ENCODE measurements at places on chromosomes 7 and 10.
A peak's percentile ranks its signal among the peaks of the same experiment; 100 is the strongest.

DNA sequence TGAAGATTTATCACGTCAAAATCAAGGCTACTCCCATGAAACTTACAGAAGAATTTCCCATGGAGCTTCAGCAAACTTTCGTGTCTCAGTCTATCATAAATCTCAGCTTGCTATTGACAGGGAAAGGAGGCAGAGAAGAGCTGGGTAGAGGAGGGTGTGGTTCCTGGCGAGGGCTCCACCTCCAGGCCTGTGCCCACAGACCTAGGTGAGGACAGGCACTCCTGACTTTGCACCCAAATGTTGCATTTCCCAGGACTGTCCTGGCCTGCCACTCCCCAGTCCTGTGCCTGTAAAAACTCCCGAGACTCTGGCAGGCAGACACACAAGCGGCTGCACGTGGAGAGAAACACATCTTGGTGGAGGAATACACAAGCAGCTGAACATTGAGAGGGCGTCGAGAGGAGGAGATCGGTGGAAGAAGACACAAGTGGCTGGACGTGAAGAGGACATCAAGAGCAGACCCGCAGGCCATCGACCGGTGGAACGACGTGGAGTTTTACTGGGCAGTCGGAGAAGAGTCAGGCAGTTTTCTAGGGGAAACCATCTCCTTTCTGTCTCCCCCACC, 145.1 kb downstream of the CTNNA3 start:
- DNase-seq = no peak

- DNase-seq = no peak
Observed at GRCh38 chr7:101877882-101878591, 60.6 kb downstream of the CUX1 start.

DNA sequence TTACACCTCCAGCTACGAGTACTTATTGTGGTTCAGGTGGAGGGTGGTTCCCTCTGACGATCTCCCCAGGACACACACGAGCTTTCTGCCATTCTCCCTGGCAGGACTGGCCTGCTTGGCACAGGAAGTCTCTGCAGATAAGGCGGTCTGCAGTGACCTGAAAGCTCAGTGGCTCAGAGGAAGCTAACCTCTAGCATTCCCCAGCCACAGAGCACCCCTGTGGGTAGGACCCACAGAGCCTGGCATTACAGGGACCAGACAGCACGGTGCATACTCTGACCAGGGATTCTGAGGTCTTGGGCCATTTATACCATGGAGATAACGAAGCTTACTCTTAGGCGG, 1.9 kb upstream of the GPR146 start:
- no peak for DNase-seq

DNA sequence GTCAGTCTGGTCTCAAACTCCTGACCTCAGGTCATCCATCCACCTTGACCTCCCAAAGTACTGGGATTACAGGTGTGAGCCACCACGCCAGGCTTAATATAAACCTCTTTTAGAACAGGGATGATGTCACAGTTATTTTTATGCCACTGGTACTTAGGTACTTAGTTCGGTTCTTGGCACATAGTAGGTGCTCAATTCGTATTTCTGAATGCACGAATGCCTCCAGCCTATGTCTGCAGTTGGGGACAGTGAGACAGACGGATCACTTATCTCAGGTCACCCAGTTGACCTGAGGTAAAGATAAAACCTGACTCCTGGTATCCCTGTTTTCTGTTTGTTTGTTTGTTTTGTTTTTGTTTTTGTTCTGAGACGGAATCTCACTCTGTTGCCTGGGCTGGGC, 6.1 kb upstream of the NAT16 start:
- no peak for DNase-seq

- no peak for DNase-seq
Observed at GRCh38 chr10:49284356-49284755, 14.6 kb upstream of the C10orf71 start.

DNA sequence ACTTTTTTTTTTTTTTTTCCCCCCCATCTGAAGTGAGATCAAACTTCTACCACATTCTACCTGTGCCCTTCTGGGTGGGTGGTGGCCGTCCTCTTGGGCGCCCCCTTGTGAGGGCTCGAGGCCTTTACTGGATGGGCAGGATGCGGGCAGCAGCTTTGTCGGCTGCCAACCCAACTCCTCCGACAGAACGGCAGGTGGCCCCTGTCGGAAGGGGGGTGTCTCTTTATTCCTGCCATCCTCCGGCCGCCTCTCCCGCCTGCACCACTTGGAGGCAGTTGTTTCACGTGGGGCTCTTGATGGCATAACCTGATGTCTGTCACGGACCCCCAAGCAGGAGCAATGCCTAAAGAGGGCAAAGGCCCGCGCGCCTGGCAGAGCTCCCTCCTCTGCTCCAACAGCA, 31.0 kb downstream of the AMZ1 start:
- no peak for DNase-seq

DNA sequence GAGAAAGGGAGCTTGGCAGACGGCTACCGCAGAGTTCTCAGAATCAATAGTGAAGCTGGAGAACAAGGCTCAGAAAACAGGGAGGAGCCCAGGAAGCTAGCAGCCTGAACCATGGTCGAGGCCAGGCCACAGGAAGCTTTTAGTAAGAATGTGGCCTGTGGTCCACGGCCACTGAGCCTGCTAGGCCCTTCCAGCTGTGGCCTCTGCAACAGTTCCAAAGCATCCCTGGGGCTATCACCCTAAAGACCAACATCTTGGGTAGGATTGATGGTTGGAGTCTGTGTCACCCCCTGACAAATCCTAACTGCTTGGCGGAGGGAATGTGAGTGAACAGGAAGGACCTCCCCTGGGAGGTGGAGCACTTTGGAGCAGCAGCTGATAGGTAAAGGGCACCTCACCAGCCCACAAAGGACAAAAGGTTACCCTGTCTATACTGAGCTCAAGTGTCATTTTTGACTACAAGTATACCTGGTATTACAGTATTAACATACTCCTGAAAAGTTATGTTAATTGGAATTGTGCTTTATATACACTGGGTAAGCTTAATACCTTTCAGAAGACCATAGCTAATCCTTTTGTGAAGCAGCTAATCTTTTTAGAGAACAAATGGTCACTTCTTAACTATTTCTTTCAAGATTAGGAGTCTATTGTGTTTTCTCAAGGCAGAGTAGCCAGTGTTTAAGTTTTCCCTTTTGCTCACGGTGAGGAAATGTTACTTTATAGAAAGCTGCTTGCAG, 18.7 kb downstream of the PTPRE start:
- DNase-seq = no peak

DNA sequence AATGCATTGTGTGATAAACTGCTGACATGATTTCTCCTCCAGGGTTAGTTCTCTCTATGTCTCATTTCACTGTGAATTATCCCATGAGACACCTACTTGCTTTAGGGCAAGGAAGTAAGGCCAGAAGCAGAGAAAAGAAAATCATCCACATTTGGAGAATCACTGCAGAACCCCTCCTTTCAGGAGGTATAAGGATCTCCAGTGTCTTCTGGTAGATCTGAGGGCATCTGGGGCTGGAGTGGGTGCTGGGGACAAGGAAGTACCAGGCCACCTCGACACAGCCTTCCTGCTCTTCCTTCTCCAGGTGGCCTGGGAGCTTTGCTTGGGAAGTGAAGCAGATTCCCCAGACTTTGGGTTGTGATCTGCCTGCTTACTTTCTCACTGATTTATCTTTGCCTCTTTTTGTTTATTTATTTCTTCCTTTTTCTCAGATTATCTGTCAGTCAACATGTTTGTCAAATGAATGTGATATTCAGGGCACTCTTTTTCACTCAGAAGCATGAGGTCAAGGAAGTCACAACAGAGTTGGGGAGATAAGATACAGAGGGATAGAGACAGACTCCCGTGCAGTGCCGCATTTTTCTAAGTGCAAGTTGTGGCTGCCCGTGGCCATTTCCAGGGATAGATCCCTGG, 12.4 kb upstream of the CAMK2G start:
- DNase-seq = no peak

DNA sequence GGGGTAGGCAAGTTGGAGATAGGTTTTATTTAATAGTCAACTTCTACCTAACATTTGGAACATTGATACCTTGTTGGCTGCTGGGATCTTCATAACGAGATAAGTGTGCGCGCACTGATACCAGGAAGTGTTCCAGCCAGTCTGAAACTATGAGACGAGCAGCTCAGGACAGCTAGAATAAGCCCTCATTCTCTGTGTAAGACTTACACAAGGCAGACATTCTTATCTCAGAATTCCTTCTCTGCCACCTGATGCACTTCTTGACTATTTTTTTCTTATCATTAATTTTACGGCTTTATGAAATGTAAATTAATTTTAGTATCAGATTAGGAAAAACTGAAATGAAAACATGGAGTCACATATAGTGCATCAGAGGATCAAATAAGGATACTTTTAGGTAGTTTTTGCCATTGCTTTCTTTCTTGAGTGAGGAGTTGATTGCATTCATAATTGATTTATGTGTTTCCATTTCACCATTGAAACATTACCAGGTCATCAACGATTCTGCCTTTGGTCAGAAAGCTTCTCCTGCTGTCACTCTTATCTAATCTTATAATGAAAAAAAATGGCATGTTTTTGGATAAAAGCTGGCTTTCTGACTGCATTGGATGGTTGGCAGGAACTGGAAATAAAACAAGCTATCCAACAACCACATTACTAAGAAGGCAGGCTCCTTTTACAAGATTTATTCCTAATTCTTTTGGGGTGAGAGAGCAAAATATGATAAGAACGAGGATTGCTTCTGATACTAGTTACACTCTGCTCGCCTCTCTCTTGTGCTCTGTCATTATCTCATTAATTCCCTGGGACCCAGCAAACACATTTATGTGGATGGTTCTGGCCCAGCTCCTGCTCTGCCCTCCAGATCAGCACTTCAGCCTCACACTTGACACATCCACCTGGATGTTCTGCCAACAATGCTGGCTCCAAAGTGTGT, 40.4 kb upstream of the ABCB5 start:
- DNase-seq = no peak

- DNase-seq = no peak
Observed at GRCh38 chr7:95589031-95589430, 7.3 kb downstream of the PDK4 start.

- no peak for DNase-seq
Observed at GRCh38 chr10:14141283-14141682, 189.4 kb downstream of the FRMD4A start.

- no peak for DNase-seq
Observed at GRCh38 chr10:79472951-79473350, 27.5 kb upstream of the ZCCHC24 start.

GRCh38 chr7:140048138-140048537, 14.6 kb downstream of the PARP12 start:
- DNase-seq = no peak

DNA sequence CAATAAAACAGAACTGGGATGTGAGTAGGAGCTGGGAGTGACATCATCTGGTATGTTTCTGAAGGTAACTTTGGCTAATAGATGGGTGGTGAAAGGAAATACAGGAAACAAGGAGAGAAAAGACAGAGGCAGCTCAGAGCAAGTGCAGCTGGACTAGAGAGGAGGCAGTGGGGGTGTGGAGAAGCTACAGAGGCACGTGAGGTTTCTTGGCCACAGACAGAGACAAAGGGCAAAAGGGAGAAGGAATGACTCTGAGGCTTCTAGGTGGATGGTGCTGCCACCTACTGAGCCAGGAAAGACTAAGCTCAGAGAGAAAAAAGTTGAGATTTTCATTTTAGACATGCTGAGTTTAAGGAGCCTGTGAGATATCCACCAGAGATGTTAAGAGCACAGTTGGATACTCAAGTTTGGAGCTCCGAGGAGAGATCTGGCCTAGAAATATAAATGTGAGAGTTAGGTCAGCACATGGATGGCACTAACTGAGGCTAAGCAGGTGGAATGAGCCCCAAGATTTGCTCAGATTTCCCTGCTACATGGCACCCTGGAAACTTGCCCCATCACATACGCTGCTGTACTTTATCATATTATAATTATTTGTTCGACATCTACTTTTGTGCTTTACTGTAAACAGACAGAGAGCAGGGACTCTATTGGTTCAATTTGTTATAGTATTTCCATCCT, 293.0 kb upstream of the IMMP2L start:
- DNase-seq = peak; percentile 12

GRCh38 chr7:139946533-139946932, 116.2 kb downstream of the PARP12 start:
- DNase-seq = no peak

DNA sequence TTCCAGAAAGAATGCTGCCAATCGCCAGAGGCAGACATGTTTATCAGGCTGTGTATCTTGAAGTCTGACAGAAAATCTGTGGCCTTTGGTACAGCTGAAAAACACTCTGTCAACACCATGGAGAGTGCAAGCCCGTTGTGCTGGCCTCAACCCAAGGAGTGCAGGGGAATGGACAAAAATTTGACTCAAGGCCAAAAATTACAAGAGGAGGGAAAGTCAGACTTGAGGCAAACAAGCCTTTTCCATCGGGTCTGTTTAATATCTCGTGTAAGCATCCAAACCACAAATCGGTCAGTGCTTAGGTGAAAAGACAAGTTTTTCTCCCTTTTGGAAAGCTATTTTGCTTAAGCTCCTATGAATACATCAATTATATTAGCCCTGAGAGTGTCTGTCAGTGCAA, 305.3 kb upstream of the NFE2L3 start:
- DNase-seq = no peak

- no peak for DNase-seq
Observed at GRCh38 chr7:49800031-49800430, 26.6 kb downstream of the VWC2 start.

DNA sequence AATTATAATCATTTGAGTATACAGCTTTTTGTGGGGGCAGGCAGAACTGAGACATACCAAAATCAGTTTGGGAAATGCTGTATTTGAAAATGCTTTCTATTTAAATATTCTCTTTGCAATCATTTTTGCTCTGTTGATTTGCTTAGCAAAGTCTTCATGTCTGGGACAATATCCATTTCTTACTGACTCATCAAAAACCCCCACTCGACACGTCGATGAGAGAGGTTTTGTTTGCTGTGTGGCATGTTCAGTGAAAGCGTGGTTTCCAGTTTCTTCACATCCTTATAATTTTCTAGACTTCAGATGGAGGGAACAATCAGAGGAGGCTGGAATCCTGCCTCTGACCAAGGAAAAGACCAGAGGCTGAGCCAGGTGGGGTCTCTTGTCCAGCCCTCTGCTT, 28.9 kb downstream of the HTRA1 start:
- no peak for DNase-seq

DNA sequence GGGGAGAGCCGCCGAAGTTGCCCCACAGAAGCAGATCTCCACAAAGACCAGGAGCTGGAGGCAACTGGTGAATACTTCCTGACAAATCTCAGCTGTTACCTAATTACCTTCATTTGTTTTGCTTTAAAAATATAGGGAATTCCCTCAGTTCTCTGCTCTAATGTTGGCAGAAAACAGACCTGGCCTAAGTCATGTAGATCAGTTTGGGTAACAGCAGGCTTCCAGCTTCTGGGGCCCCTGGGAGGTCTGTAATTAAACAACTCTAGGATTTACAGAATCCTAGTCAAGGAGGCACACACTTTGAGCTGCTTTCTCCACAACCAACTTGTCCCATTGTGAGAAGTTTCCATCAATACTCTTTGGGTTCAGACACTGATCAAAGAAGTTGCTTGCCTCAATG, 123.4 kb downstream of the HTR7 start:
- no peak for DNase-seq
